ENCODE measurements at places on chromosomes 11 and 22.

GRCh38 chr11:17273668-17274282, 2.8 kb upstream of the NUCB2 start:
- no peak for DNase-seq

DNA sequence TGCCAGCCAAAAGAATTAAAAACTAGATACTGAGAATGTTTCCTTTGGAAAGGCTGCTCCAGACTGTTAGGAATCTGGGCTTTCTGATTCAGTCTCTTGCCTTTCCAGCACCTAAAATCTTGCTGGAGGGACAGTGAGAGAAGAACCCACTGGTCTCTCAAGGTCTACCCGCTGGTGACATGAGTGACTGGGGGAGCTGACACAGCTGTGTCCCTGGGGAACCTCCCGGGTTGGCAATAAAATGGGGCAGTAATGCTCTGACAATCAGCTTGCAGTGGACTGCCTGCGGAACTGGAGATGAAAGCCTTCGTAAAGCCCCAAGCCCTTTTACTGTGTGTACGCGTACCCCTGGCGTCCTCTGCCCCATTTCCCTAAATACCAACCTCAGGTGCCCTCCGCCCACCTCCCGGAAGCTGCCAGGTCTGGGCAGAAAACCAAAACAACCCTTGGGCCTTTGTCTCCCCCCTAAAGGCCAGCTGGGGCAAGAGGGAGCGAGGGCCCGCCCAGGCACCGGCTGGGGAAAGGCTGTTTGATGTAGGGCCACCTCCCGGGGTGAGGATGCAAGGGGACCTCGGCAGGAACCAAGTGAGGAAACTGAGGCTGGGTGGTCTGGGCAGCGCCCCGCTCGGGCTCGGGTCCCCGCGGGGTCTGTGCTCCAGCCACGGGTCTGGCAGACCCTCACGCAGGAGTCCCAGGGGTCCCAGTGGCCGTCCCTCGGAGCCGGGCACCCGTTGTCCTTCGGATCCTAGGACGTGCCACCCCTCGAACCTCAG, 741 bp downstream of the CARS1 start:
- DNase-seq = no peak

DNA sequence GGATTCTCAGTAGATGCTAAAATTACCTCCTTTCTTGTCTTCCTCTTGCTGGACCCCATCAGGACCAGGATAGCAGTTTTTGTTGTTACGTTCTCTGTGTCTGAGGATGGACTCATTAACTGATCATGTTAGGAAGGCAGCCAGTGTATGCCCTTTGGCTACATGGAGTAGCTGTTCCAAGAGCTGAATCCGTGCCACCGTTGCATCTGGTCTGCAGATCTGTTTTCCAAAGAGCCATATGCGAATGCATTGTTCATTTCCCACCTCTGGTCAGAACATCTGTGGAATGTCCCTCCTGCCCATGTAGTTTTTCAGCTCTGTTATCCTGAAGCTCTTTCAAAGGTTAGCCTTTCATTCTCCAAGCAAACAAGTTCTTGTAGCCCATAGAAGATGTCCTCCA, 188.4 kb downstream of the SPON1 start:
- DNase-seq = no peak

DNA sequence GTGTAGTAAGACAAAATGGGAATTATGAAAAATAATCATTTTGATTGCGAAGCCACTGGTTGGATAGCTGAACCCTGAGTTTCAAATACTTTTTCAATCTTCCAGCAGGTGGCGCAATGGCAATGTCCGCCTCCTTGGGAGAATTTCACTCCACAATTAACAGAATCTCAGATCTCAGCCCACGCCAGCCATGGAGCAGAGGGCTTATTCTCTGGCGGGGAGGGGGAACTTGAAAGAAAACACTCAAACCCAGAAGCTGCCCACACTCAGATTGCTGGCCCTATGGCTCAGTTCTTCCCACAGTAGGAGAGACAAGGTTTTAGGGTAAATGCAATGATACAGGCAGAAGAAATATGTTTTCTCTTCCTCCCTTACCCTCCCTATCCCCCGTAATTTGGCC, 38.7 kb upstream of the RCN1 start:
- peak; percentile 47 for DNase-seq

DNA sequence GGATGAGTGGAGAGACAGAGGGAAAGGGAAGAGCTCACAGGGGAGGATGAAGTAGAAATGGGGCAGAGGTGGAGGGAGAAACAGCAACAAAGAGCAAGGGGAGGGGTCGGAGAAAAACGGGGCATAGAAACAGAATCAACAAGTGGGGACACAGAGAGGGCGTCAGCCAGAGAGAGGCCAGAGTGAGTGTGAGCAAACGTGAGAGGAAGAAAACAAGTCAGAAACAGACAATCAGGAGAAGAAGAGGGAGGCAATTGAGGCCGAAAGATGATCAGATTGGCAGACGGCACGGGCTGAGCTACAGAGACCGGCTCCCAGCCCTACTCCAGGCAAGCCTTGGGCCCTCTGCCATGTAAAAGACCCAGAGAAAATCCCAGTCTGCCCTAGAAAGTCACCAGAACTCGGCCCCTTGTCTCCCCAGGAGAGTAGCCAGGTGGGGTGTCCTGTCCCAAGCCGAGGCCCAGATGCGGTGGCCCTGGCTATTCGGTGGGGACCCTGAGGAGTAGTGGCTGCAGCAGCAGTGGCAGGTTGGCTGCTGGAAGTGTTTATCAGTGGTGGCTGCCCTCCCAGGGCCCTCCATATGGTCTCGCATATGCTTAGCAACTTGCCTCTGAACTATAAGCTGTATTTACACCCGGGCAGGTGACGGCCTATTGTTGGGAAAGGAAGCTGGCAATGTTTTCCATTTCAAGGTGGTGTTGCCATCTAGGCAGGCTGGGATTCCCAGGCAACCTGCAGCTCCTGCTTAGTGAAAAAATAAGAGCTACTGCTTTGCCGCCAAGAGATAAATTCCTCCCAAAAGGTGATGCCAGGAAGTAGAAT, 14.8 kb upstream of the TSPAN18 start:
- no peak for DNase-seq

GRCh38 chr11:130055617-130056016, 14.1 kb upstream of the APLP2 start:
- DNase-seq = no peak

- DNase-seq = peak; percentile 14
Measured at GRCh38 chr11:112784323-112785073, 176.7 kb upstream of the NCAM1 start.

DNA sequence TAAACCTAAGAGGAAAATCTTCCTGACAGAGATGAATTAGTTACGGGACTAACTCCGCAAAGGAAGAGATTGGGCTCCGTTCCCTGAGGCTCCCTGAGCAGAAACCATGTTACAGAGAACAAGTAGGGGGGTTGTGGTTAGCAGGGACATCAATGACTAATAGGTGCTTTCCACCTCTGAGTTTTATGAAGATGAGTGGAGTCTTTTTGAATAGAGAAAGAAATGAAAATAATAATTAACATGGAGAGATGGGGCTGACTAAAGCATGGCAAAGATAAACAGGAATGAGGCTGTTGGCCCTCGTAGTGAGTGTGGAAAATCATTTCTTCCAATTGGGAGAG, 47.5 kb upstream of the PICALM start:
- DNase-seq = no peak

DNA sequence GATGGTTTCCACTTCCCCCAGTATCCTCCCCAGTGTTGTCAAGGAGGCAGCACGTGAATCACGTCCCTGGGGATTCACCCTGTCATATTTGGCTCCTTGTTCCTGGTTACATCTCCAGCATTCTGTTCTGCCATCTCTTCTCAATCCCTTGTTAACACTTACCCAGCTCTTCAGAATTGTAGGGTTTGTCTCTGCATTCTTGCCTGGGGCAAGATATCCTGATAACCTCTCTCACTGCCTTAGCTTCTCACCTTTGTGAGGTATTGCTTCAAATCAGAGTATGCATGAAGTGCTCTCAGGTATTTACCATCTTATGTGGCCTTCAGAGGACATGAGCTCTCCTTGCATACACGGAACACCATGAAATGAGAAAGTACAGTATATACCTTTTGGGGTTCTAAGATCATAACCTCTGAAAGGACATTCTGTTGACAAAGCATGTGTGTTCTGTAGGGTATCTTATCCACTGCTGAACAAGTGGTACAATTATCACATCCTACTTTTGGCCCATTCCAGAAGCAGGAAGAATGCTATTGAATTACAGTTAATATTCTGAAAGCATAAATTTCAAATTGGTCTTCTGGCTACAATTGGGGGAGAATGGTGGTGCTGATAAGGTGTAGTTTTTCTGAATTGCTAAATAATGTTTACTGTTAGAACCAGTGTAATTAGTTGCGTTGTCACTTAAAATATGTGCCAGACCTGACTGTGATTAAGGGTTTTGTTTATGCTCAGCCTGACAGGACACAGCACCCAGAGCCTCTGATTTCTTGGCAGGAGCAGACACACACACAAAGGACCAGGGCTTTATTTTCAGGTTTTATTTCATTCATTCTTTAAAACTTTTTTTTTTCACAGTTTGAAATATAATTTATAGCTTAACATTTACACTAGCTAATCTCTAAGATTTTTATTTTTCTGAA, 32.7 kb downstream of the VSTM5 start:
- no peak for DNase-seq

- DNase-seq = peak; percentile 57
Measured at GRCh38 chr11:59556115-59556916, 45.0 kb downstream of the OR4D9 start.

- DNase-seq = no peak
Measured at GRCh38 chr22:24112188-24112587, 69.1 kb upstream of the SUSD2 start.

GRCh38 chr11:107590460-107591377, at the start of gene ELMOD1:
Gene ELMOD1, plus strand, starts transcription at chr11:107591147. Its CDS starts 27,043 bp downstream, at chr11:107618190.
- DNase-seq = peak; percentile 58

- DNase-seq = no peak
Measured at GRCh38 chr11:73466643-73467042, 90.4 kb downstream of the RELT start.

DNA sequence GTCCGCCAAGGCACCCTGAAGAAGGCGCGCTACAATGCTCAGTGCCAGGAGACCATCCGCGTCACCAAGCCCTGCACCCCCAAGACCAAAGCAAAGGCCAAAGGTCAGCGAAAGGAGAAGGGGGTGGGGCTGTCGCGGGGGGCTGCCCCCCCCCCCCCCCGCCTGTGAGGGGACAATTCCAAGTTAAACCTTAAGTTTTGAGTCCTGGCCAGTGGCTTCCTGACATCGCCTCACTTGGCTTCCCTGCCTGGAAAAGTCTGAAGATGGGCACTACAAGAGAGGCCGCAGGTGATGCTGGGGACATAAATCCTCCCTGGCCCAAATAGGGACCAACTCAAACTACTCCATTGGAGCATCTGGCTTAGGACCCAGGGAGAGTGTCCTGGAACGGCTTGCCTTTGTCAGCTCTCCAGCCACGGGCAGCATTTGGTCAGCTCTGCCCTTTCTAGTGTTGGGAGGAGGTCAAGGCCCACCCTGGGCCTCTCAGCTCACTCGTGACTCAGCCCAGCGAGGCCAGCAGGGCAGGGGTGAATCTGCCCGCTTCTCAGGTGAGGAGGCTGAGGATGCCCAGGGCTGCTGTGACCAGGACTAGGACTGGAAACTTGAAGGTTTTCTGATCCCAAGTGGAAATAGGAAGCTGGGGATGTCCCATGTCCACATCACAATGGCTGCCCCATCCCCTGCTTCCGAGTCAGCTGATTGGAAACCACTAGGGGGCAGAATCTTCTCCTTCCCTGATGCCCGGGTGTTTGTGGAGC, 1.4 kb downstream of the MDK start:
- peak; percentile 73 for DNase-seq

- DNase-seq = no peak
Measured at GRCh38 chr11:73072935-73073481, 69.1 kb downstream of the FCHSD2 start.
